ENCODE measurements at places on chromosomes 4 and X.

GRCh38 chr4:77073106-77073809 lies 2.5 kb downstream of the CCNI start:
- no peak for DNase-seq

- no peak for DNase-seq
Observed at GRCh38 chr4:127165971-127166370, 466.8 kb upstream of the INTU start.

- DNase-seq, result no peak
Observed at GRCh38 chr4:94480362-94480951, 28.7 kb downstream of the PDLIM5 start.

DNA sequence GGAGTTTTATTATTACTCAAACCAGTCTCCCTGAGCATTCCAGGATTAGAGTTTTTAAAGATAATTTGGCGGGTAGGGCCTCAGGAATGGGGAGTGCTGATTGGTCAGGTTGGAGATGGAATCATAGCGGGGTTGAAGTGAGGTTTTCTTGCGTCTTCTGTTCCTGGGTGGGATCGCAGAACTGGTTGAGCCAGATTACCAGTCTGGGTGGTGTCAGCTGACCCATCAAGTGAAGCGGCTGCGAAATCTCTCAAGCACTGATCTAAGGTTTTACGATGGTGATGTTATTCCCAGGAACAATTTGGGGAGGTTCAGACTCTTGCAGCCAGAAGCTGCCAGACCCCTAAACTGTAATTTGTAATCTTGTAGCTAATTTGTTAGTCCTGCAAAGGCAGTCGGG lies 25.1 kb upstream of the SETD7 start:
- DNase-seq, result no peak

- no peak for DNase-seq
Observed at GRCh38 chr4:83276299-83277040, 8.1 kb downstream of the COQ2 start.

GRCh38 chr4:140935254-140935653 lies 179.1 kb upstream of the TBC1D9 start:
- DNase-seq, result no peak

DNA sequence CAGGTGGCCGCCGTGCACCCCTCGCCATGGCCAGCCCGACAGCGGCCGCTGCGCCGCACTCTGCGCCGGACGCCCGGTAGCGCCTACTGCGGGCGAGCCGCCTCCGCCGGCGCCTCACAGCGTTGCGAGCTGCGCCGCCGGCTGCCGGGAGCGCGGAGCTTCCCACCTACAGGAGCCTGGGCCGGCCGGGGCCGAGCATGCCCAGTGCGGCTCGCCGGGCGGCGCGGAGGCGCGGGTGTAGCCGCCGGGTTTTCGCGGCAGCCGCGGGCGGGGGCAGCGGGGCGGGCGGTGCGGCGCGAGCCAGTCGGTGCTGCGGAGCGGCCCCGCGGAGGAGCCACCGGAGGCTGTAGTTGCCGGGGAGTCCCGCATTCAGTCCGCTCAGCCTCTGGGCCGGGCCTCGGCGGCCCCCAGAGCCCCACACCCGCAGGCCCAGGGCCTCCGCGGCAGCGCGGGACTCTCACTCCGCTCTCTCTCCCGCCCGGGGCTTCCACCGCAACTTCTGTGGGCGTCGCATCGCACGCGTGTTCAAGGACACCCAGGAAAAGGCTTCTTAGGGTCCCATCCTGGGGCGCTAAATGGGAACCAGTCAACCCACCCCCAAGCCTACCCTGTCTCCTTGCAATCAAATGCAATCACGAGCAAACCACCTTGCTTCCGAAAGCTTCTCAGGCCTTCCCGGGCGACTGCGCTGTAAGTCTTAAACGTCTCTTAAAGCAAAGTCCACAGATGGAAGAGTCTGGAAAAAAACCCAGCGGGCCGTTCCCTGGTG lies at the start of gene MFAP3L:
MFAP3L (minus strand) TSS at position 143 of the 769 bp plus-strand sequence. CDS start 20,518 bp downstream, outside the sequence.
- peak; percentile 81 for DNase-seq

GRCh38 chr4:140736669-140737343 lies 19.4 kb downstream of the TBC1D9 start:
- DNase-seq, result no peak

DNA sequence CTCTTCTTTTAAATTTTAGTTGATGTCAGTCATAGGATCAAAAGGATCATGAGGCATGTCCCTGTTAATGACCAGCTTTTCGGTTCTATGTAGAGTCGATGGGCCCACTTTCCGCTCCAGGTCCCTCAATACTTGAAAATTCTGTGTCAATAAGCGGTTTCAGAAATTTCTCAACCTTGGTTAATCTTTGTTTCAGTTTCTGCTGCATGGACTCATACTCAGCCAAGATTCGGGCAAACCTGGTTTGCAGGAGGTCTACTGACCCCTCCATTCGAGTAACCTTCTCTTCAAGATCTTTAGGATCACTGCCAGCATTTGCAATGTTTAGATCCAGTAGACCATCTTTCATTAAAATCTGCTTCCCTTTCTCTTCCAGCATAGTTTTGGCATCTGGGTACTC lies 22.0 kb upstream of the NFXL1 start:
- no peak for DNase-seq

- no peak for DNase-seq
Observed at GRCh38 chr4:128450326-128451120, 162.9 kb upstream of the PGRMC2 start.

DNA sequence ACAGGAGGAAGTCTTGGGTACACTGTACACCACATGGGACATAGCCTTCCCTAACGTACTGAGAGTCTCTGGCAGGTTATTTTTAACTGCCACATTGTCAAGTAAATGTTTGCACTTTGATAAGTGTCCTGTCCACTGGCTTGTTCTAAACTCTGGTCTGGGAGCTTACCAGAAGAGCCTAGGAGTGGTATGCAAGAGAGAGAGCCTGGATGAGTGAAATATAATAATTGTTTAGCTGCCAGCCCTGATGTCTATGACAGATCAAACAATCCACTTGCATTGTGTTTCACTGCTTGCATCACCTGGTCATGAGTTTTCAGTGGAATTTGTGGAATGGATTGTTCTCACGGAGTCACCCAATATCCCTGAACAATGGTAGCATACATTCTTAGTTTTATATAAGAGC lies 91.6 kb downstream of the SHROOM3 start:
- no peak for DNase-seq
